ENCODE measurements at places on chromosomes 13 and 19.

GRCh38 chr19:803099-803561 is 5.9 kb downstream of the PTBP1 start:
- no peak for DNase-seq

GRCh38 chr13:114185182-114185971 is 6.3 kb downstream of the CFAP97D2 start:
- no peak for DNase-seq

- DNase-seq, result no peak
These were observed 26.3 kb downstream of the SIPA1L3 start for GRCh38 chr19:37932985-37933936.

DNA sequence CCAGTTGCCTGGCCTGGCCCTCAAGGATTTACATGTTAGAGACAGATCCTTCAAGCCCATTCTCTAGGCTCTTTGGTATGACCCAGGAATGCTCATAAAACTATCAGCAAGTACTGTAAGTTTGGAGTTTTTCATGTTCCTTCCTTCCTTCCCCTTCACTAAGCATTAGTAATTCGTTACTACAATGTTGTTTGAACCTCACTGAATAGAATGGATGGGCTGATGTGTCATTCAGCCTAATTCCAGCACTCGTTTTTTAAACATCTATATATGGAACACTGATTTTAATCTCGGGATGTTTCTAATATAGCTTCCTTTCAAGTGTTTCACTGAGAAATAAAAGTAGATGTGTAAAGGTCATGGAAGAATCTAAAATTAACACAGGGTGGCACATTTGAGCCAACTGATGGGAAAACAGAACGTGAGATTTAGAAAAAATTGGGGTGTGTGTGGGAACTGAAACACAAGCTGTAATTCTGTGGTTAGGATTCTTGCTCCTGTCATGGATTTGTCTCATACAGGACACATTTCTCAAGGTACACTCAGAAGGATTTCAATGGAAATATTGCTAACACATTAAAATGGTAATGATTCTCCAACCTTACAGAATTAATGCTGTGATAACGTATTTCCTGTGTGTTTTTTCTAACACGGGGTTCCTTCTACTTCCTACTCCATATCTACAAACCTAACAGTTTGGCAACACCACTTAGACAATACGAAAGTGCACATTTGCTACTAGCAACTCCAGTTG is 93.4 kb downstream of the FLT1 start:
- no peak for DNase-seq

Measured in activated naive CD4-positive, alpha-beta T cell treated with anti-CD3 and anti-CD28 coated beads for 36 hours (primary cell).